PC-9 (cell line): ENCODE measurements at places on chromosomes 7 and 10. TPM values are rescaled to one million over a fixed set of nuclear protein-coding genes. Genes with fewer than 3 reads are reported as not detected.

The SEC61A2 gene
- total RNA-seq, result 4.9 and 6.8 TPM in 2 replicates

- no peaks in the 10 kb centered on the region for H3K36me3 ChIP-seq
- peaks cover 9% of the 10 kb centered on the region for H3K4me1 ChIP-seq
- H3K27me3 ChIP-seq, result no peaks in the 10 kb centered on the region
- no peak overlapping the region for H3K4me3 ChIP-seq
- H3K27ac ChIP-seq, result no peak overlapping the region
- no peak for DNase-seq
Measured at GRCh38 chr10:98411768-98412167, 3.2 kb downstream of the PYROXD2 start.

The TCTN3 gene
- 18.1 and 19.8 TPM in 2 replicates for total RNA-seq

DNA sequence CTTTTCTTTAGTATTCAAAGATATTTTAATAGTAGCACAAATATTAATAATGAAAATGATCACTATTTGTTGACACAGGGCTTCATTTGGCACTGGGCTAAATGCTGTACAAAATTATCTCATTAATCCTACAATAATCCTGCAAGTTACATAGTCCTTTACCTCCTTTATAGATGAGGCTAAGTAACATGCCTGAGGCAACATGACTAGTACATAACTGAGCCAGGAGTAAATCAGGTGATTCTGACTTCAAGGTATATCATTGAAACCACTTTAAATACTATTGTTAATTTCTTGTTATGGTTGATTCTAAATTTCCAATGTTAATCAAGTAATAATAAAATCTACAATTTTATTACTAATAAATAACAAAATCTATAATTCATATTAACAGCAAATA lies 39.8 kb downstream of the SEM1 start:
- H3K36me3 ChIP-seq, result no peaks in the 10 kb centered on the region
- no peaks in the 10 kb centered on the region for H3K27me3 ChIP-seq
- no peak overlapping the region for H3K27ac ChIP-seq
- no peak overlapping the region for H3K4me3 ChIP-seq

DNA sequence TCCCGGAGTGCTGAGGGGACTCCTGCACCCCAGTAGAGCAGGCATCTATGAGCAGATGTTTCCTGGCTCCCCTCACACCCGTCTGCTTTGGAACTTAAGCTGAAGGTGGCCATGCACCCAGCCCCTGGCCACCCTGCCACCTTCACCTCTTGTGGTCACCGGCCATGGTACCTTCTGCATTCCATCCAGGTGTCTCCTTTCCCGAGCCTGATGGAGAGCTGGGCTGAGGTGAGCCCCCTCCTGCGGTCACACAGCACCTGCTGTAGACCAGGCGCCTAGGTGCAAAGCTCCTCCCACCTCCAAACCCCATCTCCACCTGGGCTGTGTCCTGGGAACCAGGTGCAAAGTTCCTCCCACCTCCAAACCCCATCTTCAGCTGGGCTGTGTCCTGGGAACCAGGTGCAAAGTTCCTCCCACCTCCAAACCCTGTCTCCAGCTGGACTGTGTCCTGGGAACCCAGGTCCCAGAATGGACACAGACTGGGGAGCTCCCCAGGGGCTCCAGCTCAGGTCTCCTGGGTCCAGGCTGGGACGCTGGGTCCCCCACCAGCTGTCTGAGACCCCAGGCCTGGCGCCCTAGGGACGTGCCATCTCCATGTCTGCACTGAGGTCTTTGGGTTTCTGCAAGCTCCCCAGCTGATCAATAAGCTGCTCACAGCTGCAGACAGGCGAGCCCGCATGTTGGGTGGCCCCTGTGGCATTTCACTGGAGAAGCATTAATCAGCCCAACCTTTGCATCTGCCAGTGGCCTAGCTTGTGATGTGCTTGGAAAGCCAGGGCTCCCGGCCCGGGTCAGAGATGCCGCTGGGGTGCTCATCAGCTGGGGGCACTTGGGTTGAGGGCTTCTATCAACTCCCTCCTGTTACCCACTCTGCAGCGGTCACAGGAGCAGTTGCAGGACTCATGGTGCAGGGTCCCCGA lies 61.2 kb upstream of the INPP5A start:
- peaks cover 3% of the 10 kb centered on the region; the same call in 1 of the 2 replicates for H3K27me3 ChIP-seq
- DNase-seq, result no peak
- H3K36me3 ChIP-seq, result no peaks in the 10 kb centered on the region

- H3K27me3 ChIP-seq, result no peaks in the 10 kb centered on the region
- DNase-seq, result no peak
- no peaks in the 10 kb centered on the region for H3K36me3 ChIP-seq
- H3K27ac ChIP-seq, result no peak overlapping the region
Measured at GRCh38 chr7:81301815-81302214, 383.0 kb upstream of the SEMA3C start.

The POLR2J2 gene
- total RNA-seq, result 16.4 and 17.6 TPM in 2 replicates

DNA sequence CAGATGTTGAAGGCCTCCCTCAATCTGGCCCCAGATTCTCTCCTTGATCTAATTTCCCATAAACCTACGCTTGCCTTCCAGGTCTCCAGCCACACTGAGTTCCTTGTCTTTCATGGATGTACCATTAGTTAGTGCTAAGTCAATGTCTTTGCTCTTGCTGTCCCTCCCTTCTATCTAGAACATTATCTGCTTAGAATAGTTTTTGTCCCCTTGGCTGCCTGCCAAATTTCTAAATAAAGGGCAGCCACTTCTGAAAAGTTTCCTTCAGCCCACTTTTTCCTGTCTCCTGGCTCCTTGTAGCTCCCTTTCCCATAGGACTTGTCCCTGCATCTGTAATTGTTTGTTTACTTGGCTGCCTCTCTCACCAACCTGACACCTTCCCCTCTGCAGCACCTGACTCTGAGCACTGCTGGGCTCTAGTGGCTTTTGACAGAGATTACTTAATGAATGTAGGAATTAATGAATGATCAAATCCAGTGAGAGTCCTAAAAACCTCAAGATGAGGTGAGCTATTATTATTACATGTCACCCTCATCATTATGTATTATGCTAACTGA lies 58.3 kb downstream of the CXCL12 start:
- no peaks in the 10 kb centered on the region for H3K4me1 ChIP-seq
- no peaks in the 10 kb centered on the region for H3K27me3 ChIP-seq
- DNase-seq, result no peak
- no peak overlapping the region for H3K27ac ChIP-seq

The AGAP3 gene
- total RNA-seq, result 103 TPM in 2 replicates

The LRRN3 gene
- total RNA-seq, result not detected in 2 replicates

- no peaks in the 10 kb centered on the region for H3K27me3 ChIP-seq
- H3K4me1 ChIP-seq, result no peaks in the 10 kb centered on the region
- no peak overlapping the region for H3K4me3 ChIP-seq
- H3K27ac ChIP-seq, result no peak overlapping the region
- DNase-seq, result no peak
Measured at GRCh38 chr10:108336836-108337235, 1172.3 kb upstream of the SORCS1 start.

DNA sequence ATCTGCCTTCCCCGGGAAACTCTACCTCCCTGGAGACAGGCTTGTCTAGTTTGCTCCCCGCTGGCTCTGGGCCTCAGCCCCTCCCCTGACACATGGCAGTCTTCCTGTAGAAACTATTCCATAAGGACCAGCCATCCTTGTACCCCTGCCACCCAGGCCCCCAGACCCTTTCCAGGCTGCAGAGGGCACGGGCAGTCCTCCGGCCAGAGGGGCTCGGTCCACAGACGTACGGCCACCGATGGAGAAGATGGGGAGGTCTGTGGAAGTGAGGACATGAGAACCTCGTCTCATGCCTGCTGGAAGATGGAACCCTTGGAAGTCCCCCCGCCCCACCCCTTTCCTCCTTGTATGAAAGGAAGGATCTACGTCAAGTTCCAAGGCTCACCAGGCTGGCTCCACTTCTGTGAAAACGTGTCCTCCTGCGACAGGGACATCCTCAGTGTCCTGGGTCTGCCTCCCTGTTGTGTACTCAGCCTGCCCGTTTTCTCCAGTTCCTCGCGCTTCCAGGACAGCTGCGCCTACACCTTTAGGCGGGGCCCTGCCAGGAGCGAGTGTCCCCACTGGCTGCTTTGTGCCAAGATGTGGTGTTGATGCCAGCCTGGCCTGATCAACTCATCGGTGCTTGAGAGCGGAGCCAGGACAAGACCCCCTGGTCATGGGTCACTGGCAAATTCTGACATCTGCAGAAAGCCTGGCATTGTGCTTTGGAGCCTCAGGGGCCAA lies 414.9 kb downstream of the GLRX3 start:
- no peak overlapping the region for H3K27ac ChIP-seq
- no peaks in the 10 kb centered on the region for H3K36me3 ChIP-seq
- no peak for DNase-seq
- H3K4me1 ChIP-seq, result no peaks in the 10 kb centered on the region
- no peak overlapping the region for H3K4me3 ChIP-seq
- no peaks in the 10 kb centered on the region for H3K27me3 ChIP-seq

GRCh38 chr7:74452748-74453321 lies 871 bp upstream of the GTF2IRD1 start:
- H3K36me3 ChIP-seq, result no peaks in the 10 kb centered on the region
- H3K4me1 ChIP-seq, result peaks cover 7% of the 10 kb centered on the region
- no peaks in the 10 kb centered on the region for H3K27me3 ChIP-seq
- peak overlapping the region; percentile 91 for H3K27ac ChIP-seq
- no peak for DNase-seq

- no peaks in the 10 kb centered on the region for H3K36me3 ChIP-seq
- H3K4me1 ChIP-seq, result no peaks in the 10 kb centered on the region
- no peaks in the 10 kb centered on the region for H3K27me3 ChIP-seq
- no peak overlapping the region for H3K27ac ChIP-seq
Measured at GRCh38 chr10:53430127-53430891, 657.7 kb upstream of the MBL2 start.

DNA sequence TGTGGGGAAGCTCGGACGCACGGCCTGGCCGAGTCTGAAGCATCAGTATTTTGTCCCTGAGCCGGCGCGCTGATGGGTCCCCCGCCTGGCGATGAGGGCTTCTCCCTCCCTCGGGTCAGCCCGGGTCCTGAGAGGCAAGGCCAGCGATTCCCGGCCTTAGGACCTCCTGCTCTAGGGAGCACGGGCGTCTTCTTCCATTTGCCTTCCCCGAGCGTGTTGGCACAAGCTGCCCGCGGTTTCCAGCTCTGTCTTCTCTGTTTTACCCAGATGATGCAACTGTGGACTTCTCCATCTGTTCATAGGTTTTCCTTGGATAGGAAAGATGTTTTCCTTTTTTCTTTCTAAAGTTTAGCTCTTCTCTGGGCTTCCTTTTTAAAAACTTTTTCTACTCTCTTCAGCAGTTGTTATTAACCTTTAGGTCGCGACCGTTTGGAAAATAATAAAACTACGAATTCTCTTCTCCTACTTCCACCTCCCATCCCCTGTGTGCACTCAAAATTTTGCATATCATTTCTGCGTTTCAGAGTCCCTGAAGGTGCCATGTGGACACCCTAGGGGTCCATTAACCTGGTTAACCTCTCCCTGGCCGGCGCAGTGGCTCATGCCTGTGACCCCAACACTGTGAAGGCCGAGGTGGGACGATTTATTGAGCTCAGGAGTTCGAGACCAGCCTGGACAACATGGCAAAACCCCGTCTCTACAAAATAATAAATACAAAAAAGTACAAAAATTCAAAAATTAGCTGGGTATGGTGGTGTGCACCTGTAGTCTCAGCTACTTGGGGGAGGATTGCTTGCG lies 1.4 kb upstream of the SLC25A28 start:
- H3K36me3 ChIP-seq, result no peaks in the 10 kb centered on the region
- H3K27ac ChIP-seq, result peak overlapping the region; percentile 91
- peaks cover 20% of the 10 kb centered on the region for H3K4me1 ChIP-seq
- no peaks in the 10 kb centered on the region for H3K27me3 ChIP-seq
- peak overlapping the region; percentile 82 for H3K4me3 ChIP-seq
- no peak for DNase-seq

GRCh38 chr10:17673471-17674061 lies 29.6 kb downstream of the STAM start:
- no peaks in the 10 kb centered on the region for H3K36me3 ChIP-seq
- H3K27ac ChIP-seq, result peak overlapping the region; percentile 11
- no peak overlapping the region; the same call in 1 of the 2 replicates for H3K4me3 ChIP-seq
- H3K27me3 ChIP-seq, result no peaks in the 10 kb centered on the region
- DNase-seq, result peak; percentile 48
- H3K4me1 ChIP-seq, result peaks cover 33% of the 10 kb centered on the region

DNA sequence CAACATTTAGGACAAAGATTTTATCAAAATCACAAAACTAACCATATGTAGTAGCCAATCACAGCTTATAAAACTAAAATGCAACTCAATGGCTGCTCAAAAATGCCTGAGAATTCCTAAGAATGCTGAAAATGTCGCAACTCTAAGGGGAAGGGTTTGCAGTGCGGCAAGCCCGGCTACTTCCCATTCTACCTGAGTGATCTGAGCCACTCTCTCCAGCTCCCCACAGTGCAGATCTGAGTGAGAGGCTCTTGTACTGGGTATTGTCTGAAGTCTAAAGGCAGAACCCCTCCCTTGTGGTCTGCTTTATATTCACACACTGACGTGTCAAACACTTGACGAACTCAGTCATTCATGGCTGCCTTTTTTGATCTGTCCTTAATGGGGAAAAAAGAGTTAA lies 28.9 kb downstream of the RAB11FIP2 start:
- no peak overlapping the region for H3K27ac ChIP-seq
- no peaks in the 10 kb centered on the region for H3K27me3 ChIP-seq
- DNase-seq, result no peak
- H3K36me3 ChIP-seq, result no peaks in the 10 kb centered on the region

DNA sequence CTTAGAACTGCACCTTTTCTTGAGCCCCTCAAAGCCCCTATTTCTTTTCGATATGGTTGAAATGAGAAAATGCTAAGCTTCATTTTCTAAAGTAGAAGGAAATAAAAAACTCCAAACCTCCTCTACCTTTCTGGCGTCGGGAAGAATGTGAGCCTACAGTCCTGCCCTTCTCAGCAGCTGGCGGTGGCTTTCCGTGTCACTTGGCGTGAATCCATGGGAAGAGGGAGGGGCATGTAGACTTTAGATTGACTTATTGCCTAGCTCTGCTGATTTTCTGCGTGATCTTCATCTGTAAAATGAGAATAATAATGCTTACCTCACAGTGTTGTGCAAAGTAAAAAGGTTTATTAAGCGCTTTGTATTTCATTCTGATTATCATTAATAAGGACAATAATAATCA lies 35.0 kb downstream of the PRR15 start:
- no peaks in the 10 kb centered on the region for H3K36me3 ChIP-seq
- H3K27ac ChIP-seq, result no peak overlapping the region
- no peak for DNase-seq
- H3K27me3 ChIP-seq, result no peaks in the 10 kb centered on the region
- no peak overlapping the region for H3K4me3 ChIP-seq

DNA sequence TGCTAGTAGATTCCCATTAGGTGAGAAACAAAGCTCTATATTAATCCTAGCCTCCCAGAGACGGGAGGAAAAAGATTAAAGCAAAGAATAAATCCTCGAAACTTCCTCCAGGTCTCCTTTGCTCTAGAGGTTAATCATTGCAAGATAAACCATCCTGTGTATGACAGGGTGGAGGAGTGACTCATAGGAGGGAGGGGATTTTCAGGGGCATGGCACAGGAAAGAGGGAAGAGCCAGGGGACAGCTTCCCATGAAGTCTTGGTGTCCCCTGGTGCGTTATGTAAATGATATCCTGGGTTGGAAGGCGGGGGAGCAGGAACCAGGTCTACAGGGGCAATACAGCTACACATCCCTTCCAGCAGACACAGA lies 780 bp downstream of the CYP3A5 start:
- DNase-seq, result peak; percentile 49
- H3K4me3 ChIP-seq, result peak overlapping the region; percentile 4; the same call in 1 of the 2 replicates
